Epithelial cell of proximal tubule (primary cell): ENCODE measurements at places on chromosomes 11 and 22. TPM values are rescaled to one million over a fixed set of nuclear protein-coding genes. Genes with fewer than 3 reads are reported as not detected.

OR4C46 gene
- total RNA-seq = not detected in 2 replicates

C11orf86 gene
- total RNA-seq = not detected in 2 replicates

CTR9 gene
- 20.5 and 25.0 TPM in 2 replicates for total RNA-seq

EMSY gene
- 7.8 and 17.7 TPM in 2 replicates for total RNA-seq

NRGN gene
- 2.7 and 5.8 TPM in 2 replicates for total RNA-seq

OR4S1 gene
- not detected in 2 replicates for total RNA-seq

RHOG gene
- total RNA-seq = 43.8 and 47.3 TPM in 2 replicates

HORMAD2 gene
- not detected in 2 replicates for total RNA-seq

KIRREL3 gene
- total RNA-seq = 3.8 and 5.1 TPM in 2 replicates

OLFML1 gene
- not detected in 2 replicates for total RNA-seq

OR51I1 gene
- not detected in 2 replicates for total RNA-seq

CRYBA4 gene
- not detected in 2 replicates for total RNA-seq

PRODH gene
- 1.2 and 2.1 TPM in 2 replicates for total RNA-seq

OR5B21 gene
- total RNA-seq = not detected in 2 replicates

PNPLA5 gene
- not detected in 2 replicates for total RNA-seq

SERHL2 gene
- 0.23 and 5.0 TPM in 2 replicates for total RNA-seq

PCNX3 gene
- 35.9 and 41.6 TPM in 2 replicates for total RNA-seq

ZDHHC13 gene
- 22.0 and 31.9 TPM in 2 replicates for total RNA-seq

MRGPRX4 gene
- total RNA-seq = not detected in 2 replicates

TPBGL gene
- not detected in 2 replicates for total RNA-seq

APLP2 gene
- 323 and 548 TPM in 2 replicates for total RNA-seq

NAALAD2 gene
- 0.23 and 0.43 TPM in 2 replicates for total RNA-seq

C22orf42 gene
- total RNA-seq = not detected in 2 replicates

ANO1 gene
- total RNA-seq = 0.07 and 1.2 TPM in 2 replicates

CLP1 gene
- total RNA-seq = 13.1 and 24.0 TPM in 2 replicates

UPK3A gene
- 2.0 TPM in 1 of 2 replicates, not detected in the other for total RNA-seq
